ENCODE measurements at places on chromosomes 12 and 14. TPM values are rescaled to one million over a fixed set of nuclear protein-coding genes. Genes with fewer than 3 reads are reported as not detected.

- H3K36me3 ChIP-seq, result no peaks in the 10 kb centered on the region
- peaks cover 80% of the 10 kb centered on the region for H3K4me1 ChIP-seq
- no peak overlapping the region for H3K4me3 ChIP-seq
- no peaks in the 10 kb centered on the region for H3K27me3 ChIP-seq
- DNase-seq, result no peak
Observed at GRCh38 chr12:122887819-122888212, 8.1 kb downstream of the VPS37B start.

- H3K27me3 ChIP-seq, result no peaks in the 10 kb centered on the region
- no peak overlapping the region for H3K4me3 ChIP-seq
- H3K4me1 ChIP-seq, result peaks cover 8% of the 10 kb centered on the region
- H3K27ac ChIP-seq, result no peak overlapping the region
- H3K36me3 ChIP-seq, result no peaks in the 10 kb centered on the region
- DNase-seq, result no peak
Observed at GRCh38 chr12:54439096-54439495, 20.0 kb upstream of the ITGA5 start.

DNA sequence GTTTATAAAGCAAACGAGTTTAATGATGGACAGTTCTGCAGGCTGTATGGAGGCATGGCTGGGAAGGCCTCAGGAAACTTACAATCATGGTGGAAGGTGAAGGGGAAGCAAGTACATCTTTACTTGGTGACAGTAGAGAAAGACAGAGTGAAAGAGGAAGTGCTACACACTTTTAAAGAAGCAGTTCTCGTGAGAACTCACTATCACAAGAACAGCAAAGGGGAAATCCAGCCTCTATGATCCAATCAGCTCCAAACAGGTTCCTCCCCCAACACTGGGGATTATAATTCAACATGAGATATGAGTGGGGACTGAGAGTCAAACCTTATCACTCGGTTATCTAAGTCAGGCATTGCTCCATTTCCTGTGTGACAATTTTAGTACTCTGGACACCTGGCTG, 189.9 kb upstream of the CNTN1 start:
- H3K4me3 ChIP-seq, result no peak overlapping the region
- no peak for DNase-seq
- no peaks in the 10 kb centered on the region for H3K36me3 ChIP-seq

The FITM1 gene
- 107 TPM for total RNA-seq

The LDHB gene
- total RNA-seq, result 2,267 TPM

- H3K27me3 ChIP-seq, result no peaks in the 10 kb centered on the region
- no peak for DNase-seq
- no peak overlapping the region for H3K4me3 ChIP-seq
- H3K27ac ChIP-seq, result peak overlapping the region; percentile 89
- H3K36me3 ChIP-seq, result no peaks in the 10 kb centered on the region
- H3K4me1 ChIP-seq, result peaks cover 10% of the 10 kb centered on the region
Observed at GRCh38 chr12:15698377-15698871, 90.8 kb downstream of the EPS8 start.

DNA sequence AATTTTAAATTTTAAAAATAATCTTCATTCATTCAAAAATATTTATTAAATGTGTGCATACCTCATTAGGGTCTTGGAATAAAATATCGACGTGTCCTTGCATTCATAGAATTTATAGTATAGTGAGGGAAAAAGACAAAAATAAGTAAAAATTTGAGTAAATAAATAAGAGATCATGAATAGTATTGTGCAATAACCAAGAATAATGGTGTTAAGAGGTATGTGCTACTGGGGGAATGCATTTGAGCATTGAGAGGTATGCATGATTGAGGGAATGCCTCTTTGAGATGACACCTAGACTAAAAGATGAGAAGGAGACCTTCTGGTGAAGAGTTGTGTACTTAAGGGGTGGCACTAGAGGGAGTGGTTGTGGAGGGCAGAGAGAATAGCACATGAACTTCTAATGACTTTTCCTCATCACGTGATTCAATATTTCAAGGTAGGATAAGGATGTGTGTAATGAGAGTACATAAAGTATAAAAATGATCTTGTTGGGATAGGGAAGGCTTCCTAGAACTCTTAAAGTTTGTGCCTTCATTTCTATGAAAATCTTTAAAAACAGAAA, 18.8 kb upstream of the CATSPERB start:
- no peaks in the 10 kb centered on the region for H3K27me3 ChIP-seq
- DNase-seq, result no peak
- no peaks in the 10 kb centered on the region for H3K36me3 ChIP-seq

The RCOR1 gene
- 20.9 TPM for total RNA-seq

GRCh38 chr12:95216711-95217376, 423 bp downstream of the FGD6 start:
- peaks cover 25% of the 10 kb centered on the region for H3K4me1 ChIP-seq
- H3K36me3 ChIP-seq, result no peaks in the 10 kb centered on the region
- no peak for DNase-seq
- no peaks in the 10 kb centered on the region for H3K27me3 ChIP-seq
- H3K4me3 ChIP-seq, result peak overlapping the region; percentile 90

The ACSS3 gene
- total RNA-seq, result 29.4 TPM

- H3K4me1 ChIP-seq, result peaks cover 64% of the 10 kb centered on the region
- peak overlapping the region; percentile 66 for H3K27ac ChIP-seq
- no peak overlapping the region for H3K4me3 ChIP-seq
- peaks cover 71% of the 10 kb centered on the region for H3K36me3 ChIP-seq
Observed at GRCh38 chr14:65079201-65079600, 23.1 kb downstream of the MAX start.

- no peaks in the 10 kb centered on the region for H3K4me1 ChIP-seq
- H3K27ac ChIP-seq, result no peak overlapping the region
- no peaks in the 10 kb centered on the region for H3K27me3 ChIP-seq
- DNase-seq, result no peak
- H3K4me3 ChIP-seq, result no peak overlapping the region
- H3K36me3 ChIP-seq, result peaks cover 5% of the 10 kb centered on the region
Observed at GRCh38 chr12:3732901-3733300, 20.0 kb downstream of the CRACR2A start.

GRCh38 chr14:73943083-73943482, 6.8 kb downstream of the FAM161B start:
- peaks cover 70% of the 10 kb centered on the region for H3K36me3 ChIP-seq
- H3K27ac ChIP-seq, result no peak overlapping the region
- H3K4me1 ChIP-seq, result no peaks in the 10 kb centered on the region
- H3K4me3 ChIP-seq, result no peak overlapping the region
- H3K27me3 ChIP-seq, result no peaks in the 10 kb centered on the region

DNA sequence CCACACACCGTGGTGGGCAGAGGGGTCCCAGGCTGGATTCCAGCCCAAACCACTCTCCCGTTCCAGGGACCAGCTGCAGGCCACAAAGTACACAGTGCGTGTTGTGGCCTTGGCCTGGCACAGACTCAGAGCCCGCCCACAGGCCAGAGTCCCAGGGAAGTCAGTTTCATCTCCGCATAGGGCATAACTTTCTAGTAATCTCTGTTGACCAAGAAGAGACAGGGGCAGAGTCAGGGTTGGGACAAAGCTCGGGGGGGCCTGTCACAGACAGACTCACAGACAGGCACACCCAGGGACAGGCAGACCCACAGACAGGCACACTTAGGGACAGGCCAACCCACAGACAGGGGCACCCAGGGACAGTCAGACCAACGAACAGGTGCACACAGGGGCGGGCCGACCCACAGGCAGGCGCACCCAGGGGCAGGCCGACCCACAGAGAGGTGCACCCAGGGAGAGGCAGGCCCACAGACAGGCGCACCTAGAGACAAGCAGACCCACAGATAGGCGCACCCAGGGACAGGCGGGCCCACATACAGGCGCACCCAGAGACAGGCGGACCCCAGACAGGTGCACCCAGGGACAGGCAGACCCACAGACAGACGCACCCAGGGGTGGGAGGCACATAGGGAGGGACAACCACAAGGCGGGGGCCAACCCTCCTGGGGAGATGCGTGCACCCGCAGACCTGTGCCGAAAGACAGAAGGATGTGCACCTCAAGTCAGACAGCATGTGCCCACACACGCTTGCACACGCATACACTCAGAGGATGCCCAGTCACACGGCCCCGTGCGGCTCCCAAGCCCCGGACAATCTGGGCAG, 323.3 kb upstream of the RTL1 start:
- no peaks in the 10 kb centered on the region for H3K27me3 ChIP-seq
- H3K27ac ChIP-seq, result no peak overlapping the region
- no peak for DNase-seq

DNA sequence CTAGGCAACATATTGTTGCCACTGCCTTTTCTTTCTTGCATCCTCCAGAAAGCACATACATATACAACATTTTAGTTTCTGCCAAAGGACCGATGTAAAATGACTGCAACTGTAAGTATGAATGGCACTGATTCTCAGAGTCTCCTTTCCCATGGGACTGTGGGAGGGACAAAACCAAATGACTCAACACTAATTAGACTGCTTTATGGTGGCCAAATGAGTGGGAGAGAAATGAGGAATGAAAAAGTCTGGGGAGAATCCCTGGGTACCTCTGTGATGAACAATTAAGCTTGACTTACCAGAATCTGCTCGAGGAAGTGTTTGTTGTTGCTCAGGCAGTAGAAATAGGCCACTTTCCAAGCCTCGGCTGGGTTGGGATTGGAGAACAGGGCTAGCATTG, 10.1 kb downstream of the ZFYVE26 start:
- DNase-seq, result no peak
- H3K27ac ChIP-seq, result no peak overlapping the region
- peaks cover 80% of the 10 kb centered on the region for H3K36me3 ChIP-seq
- H3K27me3 ChIP-seq, result no peaks in the 10 kb centered on the region
- H3K4me1 ChIP-seq, result no peaks in the 10 kb centered on the region

DNA sequence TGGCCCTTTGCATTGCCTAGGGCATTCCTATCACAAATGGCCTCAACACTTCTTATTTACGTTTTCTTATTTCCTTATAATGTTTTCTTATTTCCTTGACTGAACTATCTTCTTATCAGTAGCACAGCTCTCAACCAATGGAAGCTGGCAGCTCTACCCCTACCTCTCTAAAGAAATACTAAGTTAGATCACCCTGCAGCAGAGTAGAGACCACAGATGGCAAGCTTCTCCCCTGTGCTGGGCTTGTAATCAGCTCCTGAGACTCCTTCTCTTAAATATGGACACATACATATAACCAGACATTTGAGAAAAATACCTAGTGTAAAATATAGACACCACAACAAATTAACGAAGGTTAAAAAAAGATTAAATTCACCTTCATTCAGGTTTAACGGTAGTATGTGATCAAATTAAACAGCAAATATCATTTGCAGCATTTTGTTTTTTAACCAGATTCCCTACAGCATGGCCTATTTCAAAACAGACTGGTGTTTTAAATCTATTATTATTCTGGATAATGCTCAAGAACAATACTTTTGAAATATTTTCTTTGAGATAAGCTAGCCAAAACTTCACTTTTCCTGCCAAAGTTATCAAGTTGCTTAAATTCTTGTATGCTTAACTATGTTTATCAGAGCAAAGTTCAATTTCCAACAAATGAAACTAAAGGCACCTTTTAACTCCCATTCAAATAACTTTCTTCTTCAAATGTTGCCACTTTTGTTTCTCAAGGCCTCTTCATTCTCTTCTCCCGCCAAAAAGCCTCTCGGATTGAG, 54.3 kb downstream of the SLC41A2 start:
- H3K36me3 ChIP-seq, result no peaks in the 10 kb centered on the region
- H3K27me3 ChIP-seq, result no peaks in the 10 kb centered on the region
- no peak overlapping the region for H3K27ac ChIP-seq
- H3K4me1 ChIP-seq, result no peaks in the 10 kb centered on the region
- DNase-seq, result no peak

GRCh38 chr12:88725592-88726143, 145.4 kb upstream of the KITLG start:
- no peaks in the 10 kb centered on the region for H3K36me3 ChIP-seq
- no peaks in the 10 kb centered on the region for H3K4me1 ChIP-seq
- no peaks in the 10 kb centered on the region for H3K27me3 ChIP-seq
- DNase-seq, result no peak
- H3K4me3 ChIP-seq, result no peak overlapping the region

Data from heart left ventricle (tissue), 16 donors.